ENCODE measurements at places on chromosomes 16 and 17.

DNA sequence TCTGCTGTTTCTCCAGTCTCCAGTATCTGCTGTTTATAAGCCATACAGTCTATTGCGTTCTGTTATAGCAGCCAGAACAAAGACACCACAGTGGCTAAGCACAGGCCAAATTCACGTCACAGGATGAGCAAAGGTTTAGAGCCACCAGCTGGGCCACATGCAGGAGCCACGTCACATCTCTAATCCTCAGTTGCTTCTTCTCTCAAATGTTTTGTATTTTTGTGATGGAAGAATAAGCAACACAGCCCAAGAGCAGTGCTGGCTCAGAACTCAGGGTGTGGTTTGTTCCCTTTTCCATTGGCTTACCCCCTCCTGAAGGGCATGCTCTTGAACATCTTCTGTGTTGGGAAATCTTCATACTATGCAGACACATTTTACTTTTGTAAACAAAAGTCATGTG is 309.4 kb upstream of the CDH5 start:
- DNase-seq, result no peak

DNA sequence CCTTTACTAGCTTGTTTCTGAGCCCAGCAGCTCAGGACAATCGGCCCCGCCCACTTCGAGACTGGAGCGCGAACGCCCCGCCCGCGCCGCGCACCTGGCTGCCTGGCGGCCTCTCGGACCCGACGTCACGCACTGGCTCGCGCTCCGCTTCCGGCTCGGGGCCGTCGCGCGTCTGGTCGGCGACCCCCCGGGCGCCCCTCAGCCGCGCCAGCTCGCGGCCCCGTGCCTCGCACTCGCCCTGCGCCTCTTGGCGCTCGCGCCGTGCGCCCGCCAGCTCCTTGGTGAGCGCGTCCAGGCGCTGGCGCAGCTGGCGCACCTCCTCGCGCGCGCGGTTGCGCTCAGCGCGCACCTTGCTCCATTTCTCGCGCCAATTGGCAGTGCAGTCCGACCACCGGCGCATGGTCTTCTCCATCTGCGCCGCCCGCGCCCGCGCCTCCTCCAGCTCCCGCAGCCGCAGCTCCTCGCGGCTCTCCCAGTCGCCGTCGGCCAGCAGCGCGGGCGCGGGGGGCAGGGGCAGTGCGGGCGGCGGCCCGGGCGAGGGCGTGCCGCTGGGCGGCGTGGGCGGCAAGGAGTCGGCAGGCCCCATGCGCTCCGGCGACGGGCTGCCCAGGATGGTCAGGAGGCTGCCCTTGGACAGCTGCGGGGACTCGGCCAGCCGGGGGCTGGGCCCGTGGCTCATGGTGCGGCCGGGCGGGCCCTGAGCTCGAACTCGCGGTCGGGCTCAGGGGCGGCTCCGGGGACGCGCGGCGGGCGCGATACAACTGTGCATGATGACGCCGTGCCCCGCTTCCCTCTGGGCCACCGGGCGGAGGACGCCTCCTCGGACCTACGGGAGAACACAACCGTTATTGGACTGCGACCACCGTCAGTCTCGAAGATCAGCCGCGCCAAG is 7.6 kb downstream of the CCDC102A start:
- no peak for DNase-seq

- no peak for DNase-seq
Measured at GRCh38 chr17:31031841-31032240, 61.0 kb downstream of the RNF135 start.

DNA sequence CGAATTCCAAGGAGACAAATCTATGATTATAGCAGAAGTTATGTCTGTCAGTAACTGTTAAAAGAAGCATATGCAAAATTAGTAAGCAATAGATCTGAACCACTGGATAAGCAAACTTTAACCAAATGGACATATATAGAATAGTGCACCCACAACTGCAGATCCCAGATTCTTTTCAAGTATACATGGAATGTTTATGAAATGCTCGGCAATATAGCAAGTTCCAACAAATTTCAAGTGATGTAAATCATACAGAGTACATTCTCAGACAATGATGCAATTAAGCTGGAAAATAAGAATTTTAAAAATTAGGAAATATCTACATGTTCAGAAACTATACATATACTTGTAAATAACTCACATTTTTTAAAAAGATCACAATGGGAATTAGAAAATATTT is 8.4 kb upstream of the HELZ start:
- DNase-seq, result no peak

DNA sequence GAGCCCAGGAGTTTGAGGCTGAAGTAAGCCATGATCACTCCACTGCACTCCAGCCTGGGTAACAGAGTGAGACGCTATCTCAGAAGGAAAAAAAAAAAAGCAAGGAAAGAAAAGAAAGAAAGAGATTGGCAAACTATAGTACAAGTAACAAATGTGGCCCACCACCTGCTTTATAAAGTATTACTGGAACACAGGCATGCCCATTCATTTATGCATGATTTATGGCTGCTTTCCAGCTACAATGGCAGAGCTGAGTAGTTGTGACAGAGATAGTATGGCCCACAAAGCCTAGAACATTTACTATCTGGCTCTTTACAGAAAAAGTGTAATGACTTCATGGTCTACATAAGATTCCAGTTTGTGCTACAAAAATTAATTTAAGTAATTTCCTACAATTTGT is 23.6 kb downstream of the C16orf87 start:
- DNase-seq, result no peak

DNA sequence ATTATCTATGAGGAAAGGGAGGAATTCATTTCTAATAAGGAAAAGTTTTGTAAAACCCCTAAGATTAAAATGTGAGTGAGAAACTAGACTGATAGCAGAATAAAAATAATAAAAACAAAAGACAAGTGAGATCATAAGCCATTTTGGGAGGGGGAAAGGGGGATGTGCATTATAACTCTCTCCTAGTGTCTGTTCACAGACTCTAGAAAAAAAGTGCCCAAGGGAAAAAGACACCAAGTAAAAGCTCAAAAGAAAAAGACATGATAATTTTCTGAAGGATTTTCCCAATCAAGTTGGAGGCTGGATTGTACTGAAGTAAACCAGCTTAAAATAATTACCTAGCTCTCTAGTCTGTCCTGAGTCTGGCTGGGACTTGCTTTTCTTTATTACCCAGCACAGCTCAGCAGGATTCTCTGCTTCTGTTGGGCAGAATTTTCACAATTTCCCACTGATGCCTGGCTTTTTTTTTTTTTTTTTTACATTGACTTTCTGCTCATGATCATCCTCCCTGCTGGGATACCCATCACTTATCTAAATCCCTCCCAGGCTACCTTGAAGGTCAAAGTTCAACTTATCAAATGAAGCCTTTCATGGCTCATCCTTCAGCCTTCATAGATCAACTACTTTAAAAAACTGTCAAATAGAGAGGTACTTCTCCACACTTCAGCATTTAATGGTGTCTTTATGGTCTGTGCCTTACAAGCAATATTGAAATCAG is 124.2 kb upstream of the KCNJ16 start:
- DNase-seq, result no peak

GRCh38 chr16:58022601-58023371 is 2.8 kb upstream of the MMP15 start:
- no peak for DNase-seq

- DNase-seq, result no peak
Measured at GRCh38 chr17:798246-798645, 16.1 kb downstream of the MRM3 start.

GRCh38 chr16:78490847-78491246 is 391.4 kb downstream of the WWOX start:
- no peak for DNase-seq

GRCh38 chr16:70688246-70688742 is 2.4 kb upstream of the MTSS2 start:
- no peak for DNase-seq

GRCh38 chr17:64187093-64187895 is 57.4 kb upstream of the ERN1 start:
- no peak for DNase-seq

GRCh38 chr16:27786221-27786922 is 236.4 kb downstream of the KATNIP start:
- DNase-seq, result no peak

DNA sequence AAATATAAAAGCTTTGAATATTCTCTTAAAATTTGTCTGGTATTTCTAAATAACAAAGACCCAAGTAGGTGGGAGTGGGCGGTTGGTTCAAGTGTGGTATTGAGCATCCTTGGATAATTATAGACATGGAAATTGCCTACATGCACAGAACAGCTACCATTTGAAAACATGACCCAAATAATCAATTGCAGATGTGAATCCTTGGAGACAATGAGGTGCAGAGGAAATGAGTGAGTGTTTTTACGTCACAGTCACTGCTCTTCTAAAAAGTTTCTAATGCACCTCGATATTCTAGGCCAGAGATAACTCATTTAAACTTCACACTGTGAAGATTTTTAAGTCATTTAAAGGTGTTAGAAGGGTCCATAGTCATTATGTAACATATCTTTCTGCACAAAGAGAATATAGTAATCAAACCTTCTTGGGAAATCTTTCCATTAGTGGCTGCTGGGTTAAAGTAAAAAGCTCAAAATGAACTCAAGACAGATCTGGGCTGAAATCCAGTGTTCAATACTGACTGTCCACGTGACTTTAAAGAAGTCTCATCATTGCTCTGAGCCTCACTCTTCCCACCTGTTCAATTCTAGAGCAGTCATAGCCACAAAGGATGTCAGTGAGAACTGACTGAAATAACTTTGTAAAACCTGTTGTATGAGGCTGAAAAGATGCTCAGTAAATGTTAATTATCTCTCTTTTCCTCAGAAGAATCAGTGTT is 144.5 kb downstream of the CDH11 start:
- no peak for DNase-seq

Data from NCI-H1048 (cell line).